ENCODE measurements at places on chromosomes 7 and 10.

- no peak for DNase-seq
Observed at GRCh38 chr10:109743146-109743545, 180.2 kb downstream of the XPNPEP1 start.

- DNase-seq = no peak
Observed at GRCh38 chr7:36149694-36150452, 3.2 kb upstream of the EEPD1 start.

DNA sequence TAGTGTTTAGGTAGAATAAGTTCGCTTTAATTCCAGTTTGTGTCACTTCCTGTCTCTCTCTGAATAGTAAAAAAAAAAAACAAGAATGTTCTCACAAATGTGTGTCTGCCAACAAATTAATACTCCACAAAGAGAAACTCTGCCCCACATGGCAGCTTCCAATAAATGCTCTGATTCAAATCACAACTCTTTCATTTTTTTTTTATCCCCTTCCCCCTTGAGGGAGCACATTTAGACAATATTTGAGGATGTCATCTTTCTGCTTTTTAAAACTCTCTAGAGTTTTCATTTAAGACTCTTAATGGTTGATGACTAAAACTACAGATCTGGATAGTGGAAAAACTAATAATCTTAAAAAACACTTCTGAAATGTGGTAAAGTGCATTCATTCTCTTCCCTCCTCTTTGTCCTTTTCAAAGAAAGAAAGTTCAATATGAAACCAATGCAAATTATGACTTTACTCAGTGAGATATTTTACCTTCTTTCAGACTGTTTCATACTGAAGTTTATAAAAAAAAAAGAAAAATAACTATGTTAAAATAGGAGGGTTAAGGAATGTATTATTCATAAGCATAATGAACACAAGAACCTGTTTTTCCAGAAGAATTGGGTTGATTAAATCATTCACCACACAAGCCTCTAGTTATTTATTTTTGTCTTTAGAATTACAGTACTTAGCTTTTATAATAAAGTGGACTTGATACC, 42.3 kb downstream of the ARID5B start:
- DNase-seq = peak; percentile 61

GRCh38 chr10:116521424-116522290, 24.1 kb upstream of the PNLIP start:
- DNase-seq = no peak

- DNase-seq = no peak
Observed at GRCh38 chr10:130336617-130337304, 200.6 kb downstream of the GLRX3 start.

- no peak for DNase-seq
Observed at GRCh38 chr10:116076621-116077020, 196.4 kb downstream of the GFRA1 start.

Data from globus pallidus (tissue), 1 donor.